ENCODE measurements at places on chromosomes 1 and 21.

GRCh38 chr1:118321840-118322239 lies 136.8 kb upstream of the SPAG17 start:
- DNase-seq = no peak

- DNase-seq = no peak
Observed at GRCh38 chr1:224763126-224763775, 147.1 kb downstream of the CNIH3 start.

- no peak for DNase-seq
Observed at GRCh38 chr1:174954671-174955669, 44.8 kb upstream of the CACYBP start.

GRCh38 chr1:109654519-109654918 lies 1.4 kb upstream of the GSTM4 start:
- no peak for DNase-seq

- no peak for DNase-seq
Observed at GRCh38 chr21:27033471-27033870, 66.6 kb upstream of the ADAMTS5 start.

DNA sequence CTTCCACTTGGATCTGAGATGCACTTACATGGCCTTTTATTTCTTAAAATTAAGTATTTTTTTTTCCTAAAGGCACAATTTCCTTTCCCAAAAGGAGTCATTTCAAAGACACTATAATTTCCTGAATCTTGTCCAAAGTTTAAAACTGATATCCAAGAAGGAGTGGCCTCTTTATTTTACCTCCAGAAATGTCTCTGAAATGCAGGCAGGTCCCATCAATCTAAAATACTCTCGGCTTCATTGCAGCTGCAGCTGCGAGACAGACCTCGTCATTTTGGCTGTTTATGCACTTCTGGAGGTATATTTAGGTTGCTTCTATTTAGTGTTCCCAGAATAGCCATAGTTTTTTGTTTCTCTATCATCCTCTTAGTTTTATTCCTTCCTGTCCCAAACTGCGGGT lies 172.7 kb upstream of the COA6 start:
- DNase-seq = no peak

- no peak for DNase-seq
Observed at GRCh38 chr21:17613242-17613676, 558 bp upstream of the BTG3 start.

- no peak for DNase-seq
Observed at GRCh38 chr1:177385760-177386698, 215.3 kb downstream of the BRINP2 start.

- no peak for DNase-seq
Observed at GRCh38 chr1:160925652-160926244, 28.9 kb downstream of the ITLN2 start.

- no peak for DNase-seq
Observed at GRCh38 chr1:31570228-31570627, 6.1 kb upstream of the TINAGL1 start.

- no peak for DNase-seq
Observed at GRCh38 chr1:212737559-212737958, 37.9 kb upstream of the BATF3 start.

GRCh38 chr1:186681121-186681520 lies 898 bp upstream of the PTGS2 start:
- no peak for DNase-seq

DNA sequence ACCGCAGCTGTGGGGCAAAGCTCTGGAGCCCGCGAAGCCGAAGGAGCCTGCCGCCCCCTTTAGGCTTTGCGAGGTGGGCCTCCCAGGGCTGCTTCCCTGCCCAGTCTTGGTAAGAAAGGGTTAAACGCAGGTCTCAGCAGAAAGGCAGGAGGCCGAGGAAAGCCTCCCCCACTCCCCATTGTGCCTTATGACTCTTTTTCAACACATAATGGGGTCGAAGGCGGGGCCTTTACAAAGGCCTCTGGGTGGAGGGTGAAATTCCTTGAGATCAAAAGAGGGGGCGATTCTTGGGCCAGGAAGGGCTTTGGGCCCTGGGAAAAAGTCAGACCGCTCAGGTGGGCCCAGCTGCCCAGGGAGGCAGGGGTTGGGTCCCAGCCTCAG lies 880 bp downstream of the ALPL start:
- no peak for DNase-seq

GRCh38 chr21:25838809-25839208 lies 104.0 kb downstream of the GABPA start:
- no peak for DNase-seq

DNA sequence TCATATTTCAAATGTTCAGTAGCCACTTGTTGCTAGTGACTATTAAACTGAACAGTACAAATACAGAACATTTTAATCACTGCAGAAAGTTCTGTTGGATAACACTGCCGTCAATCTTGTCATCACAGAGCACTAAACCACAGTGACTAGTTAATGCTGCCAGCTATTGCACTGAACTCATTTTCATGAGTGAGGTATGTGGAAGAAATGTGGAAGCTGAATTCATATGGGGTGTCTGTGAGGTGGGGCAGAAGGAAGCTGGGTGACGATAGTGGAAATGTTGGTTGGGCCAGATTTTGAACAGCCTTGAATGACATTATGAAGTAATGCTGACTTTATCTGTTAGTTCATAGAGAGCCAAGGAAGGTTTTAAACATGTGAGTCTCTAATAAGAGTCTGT lies 49.6 kb downstream of the OSBPL9 start:
- DNase-seq = no peak

- no peak for DNase-seq
Observed at GRCh38 chr1:32073299-32074229, 825 bp downstream of the TMEM39B start.

DNA sequence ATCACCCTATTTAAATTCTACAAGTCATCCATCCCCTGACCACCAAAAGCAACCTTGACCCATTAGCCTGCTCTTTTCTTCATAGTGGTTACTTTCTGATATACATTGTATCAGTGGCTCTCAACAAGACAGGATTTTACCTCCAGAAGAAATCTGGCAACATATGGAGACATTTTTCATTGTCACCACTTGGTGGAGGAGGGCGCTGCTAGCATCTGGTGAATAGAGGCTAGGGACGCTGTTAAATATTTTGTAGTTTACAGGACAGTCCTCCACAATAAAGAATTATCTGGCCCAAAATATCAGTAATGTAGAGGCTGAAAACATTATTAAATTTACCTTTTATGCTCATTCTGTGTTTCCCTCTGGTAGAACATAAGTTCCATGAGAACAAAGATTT lies 6.1 kb downstream of the HSPA13 start:
- DNase-seq = no peak

DNA sequence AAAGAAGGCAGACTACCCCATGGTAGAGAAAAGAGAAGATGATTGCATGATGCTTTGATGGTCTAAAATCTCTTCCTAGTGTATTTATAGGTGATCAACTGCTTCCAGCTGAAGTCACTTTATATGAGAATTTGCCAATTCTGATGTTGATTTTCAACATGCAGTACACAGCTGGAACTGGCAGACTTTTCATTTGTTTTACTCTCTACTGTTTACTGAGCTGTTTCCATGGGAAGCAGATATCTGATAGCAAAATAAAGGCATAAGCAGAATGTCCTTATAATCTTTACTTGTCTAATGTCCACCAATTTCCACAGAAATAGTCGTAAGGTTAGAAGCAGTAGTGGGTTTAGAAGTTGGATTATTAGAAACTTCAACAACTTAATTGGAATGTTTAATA lies 74.9 kb downstream of the SYDE2 start:
- DNase-seq = no peak

DNA sequence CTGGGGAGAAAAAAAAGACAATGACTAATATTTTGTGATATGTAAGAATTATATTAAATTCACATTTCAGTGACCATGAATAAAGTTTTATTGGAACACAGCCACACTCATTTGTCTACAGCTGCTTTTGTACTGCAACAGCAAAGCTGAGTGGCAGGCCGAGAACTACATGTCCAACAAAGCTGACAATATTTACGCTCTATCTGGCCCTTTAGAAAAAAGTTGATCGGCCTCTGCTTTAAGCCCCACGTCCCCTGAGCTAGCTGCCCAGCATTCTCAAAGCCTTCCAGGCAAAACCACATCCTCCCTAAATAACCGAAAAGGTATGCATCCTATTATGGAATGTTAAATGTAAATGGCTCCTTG lies 8.6 kb downstream of the SLC2A1 start:
- no peak for DNase-seq

GRCh38 chr1:217552339-217552951 lies 78.4 kb downstream of the GPATCH2 start:
- DNase-seq = no peak

Data from GDM1 (cell line).